ENCODE measurements at places on chromosomes 11 and 22.
A peak's percentile ranks its signal among the peaks of the same experiment; 100 is the strongest.

DNA sequence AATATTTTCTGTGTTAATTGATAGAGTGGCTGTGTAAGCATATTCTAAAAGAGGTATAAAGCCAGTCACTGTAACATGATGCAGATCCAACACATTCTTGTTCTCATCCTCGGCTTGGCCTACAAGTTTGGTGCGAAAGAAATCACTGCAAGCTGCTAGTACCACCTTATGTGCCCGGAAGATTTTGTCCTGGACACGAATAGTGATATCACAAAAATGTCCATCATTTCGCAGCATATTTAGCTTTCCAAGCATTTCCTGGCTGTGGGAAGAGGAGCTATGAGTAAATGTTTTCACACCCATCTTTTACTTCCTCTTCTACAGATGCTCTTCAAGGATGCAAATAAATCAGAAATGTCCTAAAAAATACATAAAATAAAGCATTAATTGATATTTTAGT is 53.1 kb downstream of the ZBTB44 start:
- peaks cover 39% of the 10 kb centered on the region for H3K4me1 ChIP-seq
- no peak for DNase-seq
- peaks cover 37% of the 10 kb centered on the region for H3K36me3 ChIP-seq
- H3K4me3 ChIP-seq = no peak overlapping the region
- no peaks in the 10 kb centered on the region for H3K27me3 ChIP-seq
- H3K27ac ChIP-seq = no peak overlapping the region

DNA sequence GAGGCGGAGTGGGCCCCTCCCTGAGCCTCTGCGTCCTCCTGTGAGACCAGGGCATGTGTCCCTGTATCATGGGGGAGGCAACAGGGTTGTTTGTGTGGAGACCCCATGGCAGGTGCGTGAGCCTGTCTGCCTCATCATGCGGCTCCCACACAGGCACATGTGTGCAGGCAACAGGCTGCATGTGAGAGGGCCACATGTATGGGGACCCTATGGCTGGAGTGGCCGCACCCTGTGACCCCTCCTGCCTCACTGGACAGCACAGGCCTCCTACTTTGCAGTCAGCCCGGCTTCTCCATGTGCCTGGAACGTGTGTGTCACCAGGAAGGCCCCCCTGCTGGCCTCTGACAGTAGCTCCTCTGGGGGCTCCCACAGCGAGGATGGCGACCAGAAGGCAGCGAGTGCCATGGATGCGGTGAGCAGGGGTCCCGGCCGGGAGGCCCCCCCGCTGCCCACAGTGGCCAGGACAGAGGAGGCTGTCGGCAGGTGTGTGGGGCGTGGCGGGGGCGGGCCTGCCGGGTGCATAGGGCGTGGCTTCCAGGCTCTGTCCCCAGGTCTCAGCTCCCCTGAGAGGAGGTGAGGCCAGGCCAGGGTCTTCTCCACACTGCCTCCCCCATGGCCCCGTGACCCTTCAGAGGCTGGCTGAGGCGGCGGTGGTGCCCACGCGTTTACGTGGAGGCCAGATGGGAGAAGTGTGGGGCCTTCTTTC is 34.1 kb downstream of the SBF1 start:
- peak overlapping the region; percentile 22 for H3K27ac ChIP-seq
- peaks cover 20% of the 10 kb centered on the region for H3K4me1 ChIP-seq
- no peak overlapping the region for H3K4me3 ChIP-seq
- no peak for DNase-seq

DNA sequence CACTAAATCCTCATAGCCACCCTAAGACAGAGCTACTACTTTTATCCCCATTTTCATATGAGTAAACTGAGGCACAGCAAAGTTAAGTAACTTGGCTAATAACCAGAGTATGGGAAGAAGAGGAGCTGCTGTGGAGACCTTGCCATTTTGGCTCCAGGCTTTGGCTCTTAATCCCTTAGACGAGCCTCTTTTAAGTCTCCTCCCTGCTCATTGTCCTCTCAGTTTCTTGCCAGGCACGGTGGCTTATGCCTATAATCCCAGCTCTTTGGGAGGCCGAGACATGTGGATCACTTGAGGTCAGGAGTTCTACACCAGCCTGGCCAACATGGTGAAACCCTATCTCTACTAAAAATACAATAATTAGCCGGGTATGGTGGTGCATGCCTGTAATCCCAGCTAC is 78.6 kb downstream of the PRR5L start:
- no peak overlapping the region for H3K27ac ChIP-seq
- H3K36me3 ChIP-seq = no peaks in the 10 kb centered on the region
- no peak for DNase-seq
- H3K4me1 ChIP-seq = peaks cover 5% of the 10 kb centered on the region

GRCh38 chr11:67674442-67674871 is at the start of gene ALDH3B2:
Gene ALDH3B2 (minus strand): TSS chr11:67674623. CDS start chr11:67666935, 7,688 bp downstream.
- peaks cover 12% of the 10 kb centered on the region for H3K27me3 ChIP-seq
- no peak within 1 kb of the TSS for H3K27ac ChIP-seq
- no peak for DNase-seq
- no peaks in the 10 kb centered on the region for H3K36me3 ChIP-seq

GRCh38 chr22:36928196-36928595 is 14.8 kb downstream of the CSF2RB start:
- H3K36me3 ChIP-seq = no peaks in the 10 kb centered on the region
- no peak for DNase-seq
- peaks cover 8% of the 10 kb centered on the region for H3K27me3 ChIP-seq
- H3K4me3 ChIP-seq = no peak overlapping the region
- no peak overlapping the region for H3K27ac ChIP-seq

DNA sequence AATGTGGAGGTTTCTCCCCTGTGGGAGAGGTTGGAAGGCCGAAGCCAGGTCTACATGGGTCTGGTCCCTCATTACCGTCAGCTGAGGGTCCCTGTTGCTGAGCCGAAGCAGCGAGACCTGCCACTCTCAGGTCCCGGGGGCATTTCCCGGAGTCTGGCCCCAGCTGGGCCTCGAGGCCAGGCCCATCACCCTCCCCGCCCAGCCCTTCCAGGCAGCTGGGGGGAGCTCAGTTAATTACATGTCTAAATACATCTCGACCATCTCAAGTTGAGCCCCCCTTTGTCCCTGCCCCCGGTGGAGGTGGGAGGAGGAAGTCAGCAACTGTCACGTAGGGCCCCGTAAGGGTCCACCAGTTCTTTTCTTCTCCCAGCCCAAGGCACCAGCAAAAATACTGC is 3.6 kb downstream of the CDKN1C start:
- peaks cover 3% of the 10 kb centered on the region for H3K36me3 ChIP-seq
- H3K4me1 ChIP-seq = peaks cover 21% of the 10 kb centered on the region
- peaks cover 4% of the 10 kb centered on the region for H3K27me3 ChIP-seq
- no peak overlapping the region for H3K27ac ChIP-seq
- no peak overlapping the region for H3K4me3 ChIP-seq
- no peak for DNase-seq

DNA sequence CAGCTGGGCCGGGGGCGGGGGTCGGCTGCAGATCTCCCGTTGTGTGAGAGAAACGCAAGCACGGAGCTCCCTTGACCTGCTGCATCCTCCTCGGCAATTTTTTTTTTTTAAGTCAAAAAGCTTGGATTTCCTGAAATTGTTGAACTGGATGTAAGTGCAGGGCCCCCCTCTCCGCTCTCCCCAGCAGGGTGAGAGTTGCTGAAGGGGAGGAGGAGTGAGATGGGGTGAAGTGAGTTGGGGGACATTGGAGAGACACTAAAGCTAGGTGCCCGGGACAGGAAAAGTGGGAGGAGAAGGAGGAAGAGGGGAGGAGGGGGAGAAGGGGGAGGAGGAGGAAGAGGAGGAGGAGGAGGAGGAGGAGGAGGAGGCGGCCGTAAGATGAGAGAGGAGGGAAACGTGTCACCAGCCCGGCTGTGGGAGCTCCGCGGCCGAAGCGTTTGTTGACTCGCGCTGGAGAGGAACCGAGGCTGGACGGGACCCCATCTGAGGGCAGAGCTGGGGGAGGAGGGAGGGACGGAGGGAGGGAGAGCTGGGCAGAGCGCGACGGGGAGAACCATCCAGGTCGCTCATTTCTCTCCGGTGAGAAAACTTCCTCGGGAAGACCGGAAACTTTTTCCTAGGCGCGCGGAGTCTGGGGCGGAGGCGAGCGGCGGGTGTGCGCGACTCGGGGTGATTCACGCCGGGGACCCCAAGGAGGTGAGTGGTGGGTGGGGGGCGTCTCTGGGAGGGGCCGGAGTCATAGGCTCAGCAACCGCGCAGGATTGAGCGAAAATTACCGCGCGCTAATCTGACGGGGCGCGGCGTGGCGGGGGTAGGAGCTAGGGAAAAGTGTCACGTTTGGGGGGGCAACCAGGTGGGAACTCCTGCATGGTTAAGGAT is 80.2 kb downstream of the PRR5L start:
- H3K36me3 ChIP-seq = no peaks in the 10 kb centered on the region
- H3K27ac ChIP-seq = no peak overlapping the region
- no peak for DNase-seq
- H3K4me3 ChIP-seq = peak overlapping the region; percentile 79
- peaks cover 78% of the 10 kb centered on the region for H3K27me3 ChIP-seq

- H3K27me3 ChIP-seq = no peaks in the 10 kb centered on the region
- no peak for DNase-seq
- peaks cover 7% of the 10 kb centered on the region for H3K36me3 ChIP-seq
- H3K4me3 ChIP-seq = no peak overlapping the region
- no peak overlapping the region for H3K27ac ChIP-seq
These were observed 7.0 kb downstream of the RPS3 start for GRCh38 chr11:75406338-75406777.

DNA sequence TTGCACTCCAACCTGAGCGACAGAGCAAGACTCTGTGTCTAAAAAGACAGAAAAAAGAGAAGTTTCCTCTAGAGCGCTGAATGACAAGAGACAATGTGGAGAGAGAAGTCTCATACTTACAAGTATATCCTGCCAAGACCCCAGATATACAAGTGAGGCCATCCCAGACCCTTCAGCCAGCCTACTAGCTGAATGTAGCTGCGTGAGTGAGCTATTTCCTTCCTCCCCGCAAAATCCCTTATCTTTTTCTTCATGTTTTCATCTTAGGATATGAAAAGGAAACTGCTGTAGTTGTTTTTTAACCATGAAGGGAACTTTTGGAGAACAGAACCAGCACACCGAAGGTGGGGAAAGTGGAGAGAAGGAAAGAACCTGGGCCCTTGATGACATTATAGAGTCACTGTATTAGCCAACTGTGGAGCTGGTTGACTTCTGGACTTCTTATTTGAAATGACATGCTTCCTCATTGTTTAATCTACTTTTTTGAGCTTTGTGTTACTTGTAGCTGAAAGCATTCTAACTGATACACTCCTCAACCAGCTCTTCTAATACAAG is 4.4 kb upstream of the DDX17 start:
- H3K27me3 ChIP-seq = no peaks in the 10 kb centered on the region
- peaks cover 25% of the 10 kb centered on the region for H3K4me1 ChIP-seq
- H3K4me3 ChIP-seq = no peak overlapping the region
- no peak overlapping the region for H3K27ac ChIP-seq

- H3K4me3 ChIP-seq = no peak overlapping the region
- no peak for DNase-seq
- no peaks in the 10 kb centered on the region for H3K4me1 ChIP-seq
- H3K27ac ChIP-seq = no peak overlapping the region
These were observed 355.6 kb downstream of the METTL15 start for GRCh38 chr11:28463826-28464225.

- DNase-seq = no peak
- no peak overlapping the region for H3K27ac ChIP-seq
- H3K4me3 ChIP-seq = no peak overlapping the region
- H3K27me3 ChIP-seq = peaks cover 11% of the 10 kb centered on the region
- H3K4me1 ChIP-seq = no peaks in the 10 kb centered on the region
- H3K36me3 ChIP-seq = no peaks in the 10 kb centered on the region
These were observed 13.1 kb upstream of the ABCC8 start for GRCh38 chr11:17489751-17490150.

- H3K27ac ChIP-seq = no peak overlapping the region
- no peak for DNase-seq
- H3K4me3 ChIP-seq = no peak overlapping the region
- H3K4me1 ChIP-seq = no peaks in the 10 kb centered on the region
- H3K36me3 ChIP-seq = no peaks in the 10 kb centered on the region
These were observed 183.5 kb downstream of the DSCAML1 start for GRCh38 chr11:117613521-117613920.

GRCh38 chr11:115078461-115079438 is 400.4 kb downstream of the NXPE2 start:
- H3K4me1 ChIP-seq = no peaks in the 10 kb centered on the region
- no peak overlapping the region for H3K4me3 ChIP-seq
- DNase-seq = no peak
- no peaks in the 10 kb centered on the region for H3K36me3 ChIP-seq
- no peak overlapping the region for H3K27ac ChIP-seq

DNA sequence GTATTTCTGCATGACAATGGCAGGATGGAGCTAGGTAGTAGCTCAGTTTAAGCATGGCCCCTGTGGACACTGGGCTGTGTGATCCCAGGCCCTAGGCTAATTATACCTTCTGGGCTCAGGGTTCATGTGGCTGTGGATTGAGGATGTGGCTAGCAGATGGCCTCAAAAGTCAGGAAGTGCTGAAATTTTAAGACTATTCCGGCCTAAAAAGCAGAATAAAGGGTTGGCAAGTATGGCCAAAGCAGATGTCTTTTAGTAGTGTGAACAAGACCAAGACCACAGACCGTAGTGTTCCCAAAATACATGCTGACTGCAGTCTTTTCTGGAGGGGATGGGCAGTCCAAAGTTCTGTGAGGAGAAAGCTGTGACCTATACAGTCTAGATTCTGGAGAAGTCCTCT is 115.7 kb upstream of the RAG2 start:
- no peak for DNase-seq
- H3K27me3 ChIP-seq = peaks cover 28% of the 10 kb centered on the region
- H3K4me3 ChIP-seq = no peak overlapping the region
- H3K27ac ChIP-seq = no peak overlapping the region
- no peaks in the 10 kb centered on the region for H3K4me1 ChIP-seq

- DNase-seq = no peak
- no peak overlapping the region for H3K4me3 ChIP-seq
- H3K27me3 ChIP-seq = no peaks in the 10 kb centered on the region
- no peak overlapping the region for H3K27ac ChIP-seq
- no peaks in the 10 kb centered on the region for H3K4me1 ChIP-seq
These were observed 105.7 kb upstream of the LUZP2 start for GRCh38 chr11:24391167-24391566.

DNA sequence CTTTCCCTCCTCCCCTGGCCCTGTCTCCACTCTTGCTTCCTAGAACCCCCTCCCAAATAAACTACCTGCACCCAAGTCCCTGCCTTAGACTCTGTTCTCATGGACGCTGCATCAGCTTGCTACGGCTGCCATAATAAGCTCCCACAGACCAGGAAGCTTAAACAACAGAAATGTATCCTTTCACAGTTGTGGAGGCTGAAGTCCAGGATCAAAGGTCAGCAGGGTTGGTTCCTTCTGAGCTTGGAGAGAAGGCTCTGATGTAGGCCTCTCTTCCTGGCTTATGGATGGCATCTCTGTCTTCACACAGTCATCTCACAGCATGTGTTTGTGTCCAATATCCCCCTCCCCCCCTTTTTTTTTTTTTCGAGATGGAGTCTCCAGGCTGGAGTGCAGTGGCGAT is 23.4 kb downstream of the CBX7 start:
- no peaks in the 10 kb centered on the region for H3K27me3 ChIP-seq
- H3K27ac ChIP-seq = no peak overlapping the region
- H3K4me1 ChIP-seq = peaks cover 6% of the 10 kb centered on the region
- no peak overlapping the region for H3K4me3 ChIP-seq
- H3K36me3 ChIP-seq = no peaks in the 10 kb centered on the region

All from naive thymus-derived CD8-positive, alpha-beta T cell (primary cell).